Myometrial cell (primary cell): ENCODE measurements at places on chromosomes 16 and 17. TPM values are rescaled to one million over a fixed set of nuclear protein-coding genes. Genes with fewer than 3 reads are reported as not detected.

The CEP295NL gene
- total RNA-seq: 0.89 TPM in 1 of 2 replicates, not detected in the other

The CCL11 gene
- not detected in 2 replicates for total RNA-seq

The HOXB1 gene
- not detected in 2 replicates for total RNA-seq

The CCL4L2 gene
- total RNA-seq: not detected in 2 replicates

The ORC6 gene
- total RNA-seq: 13.1 and 16.1 TPM in 2 replicates

The CSH1 gene
- not detected in 2 replicates for total RNA-seq

The OR3A3 gene
- not detected in 2 replicates for total RNA-seq
